ENCODE measurements at places on chromosomes 7 and 10. TPM values are rescaled to one million over a fixed set of nuclear protein-coding genes. Genes with fewer than 3 reads are reported as not detected.

The ZNF789 gene
- total RNA-seq: 18.7 TPM

The SPDYE16 gene
- not detected for total RNA-seq

The IFIT5 gene
- total RNA-seq: 5.6 TPM

The SAMD9 gene
- not detected for total RNA-seq

The CARD11 gene
- 0.87 TPM for total RNA-seq

The UNCX gene
- total RNA-seq: not detected

The PTER gene
- 9.4 TPM for total RNA-seq

The CUZD1 gene
- total RNA-seq: 0.74 TPM

The VAX1 gene
- total RNA-seq: not detected

The DNMBP gene
- 26.7 TPM for total RNA-seq

The RASA4 gene
- total RNA-seq: 6.1 TPM

The ARHGAP12 gene
- total RNA-seq: 68.9 TPM

GRCh38 chr7:43658718-43659548 lies 70.4 kb downstream of the COA1 start:
- no peak for DNase-seq

DNA sequence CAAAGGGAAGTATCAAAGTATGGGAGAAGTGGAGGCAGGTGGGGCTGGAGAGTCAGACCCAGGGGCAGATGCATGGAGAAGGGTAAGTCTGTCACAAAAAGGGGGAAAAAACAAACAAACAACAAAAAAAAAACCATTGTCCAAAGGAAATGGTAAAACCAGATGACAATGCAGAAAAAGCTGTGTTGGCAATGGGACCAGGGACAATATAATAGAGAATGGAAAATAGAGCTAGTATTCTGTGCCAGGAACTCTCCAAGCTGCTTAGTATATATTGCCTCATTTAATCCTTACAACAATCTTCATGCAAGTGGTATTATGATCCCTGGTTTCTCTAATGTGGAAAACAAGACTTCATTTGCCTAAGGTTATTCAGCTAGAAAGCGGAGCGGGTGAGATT lies 13.1 kb upstream of the KDM7A start:
- no peak for DNase-seq

GRCh38 chr7:133309333-133309732 lies 56.5 kb downstream of the EXOC4 start:
- no peak for DNase-seq

DNA sequence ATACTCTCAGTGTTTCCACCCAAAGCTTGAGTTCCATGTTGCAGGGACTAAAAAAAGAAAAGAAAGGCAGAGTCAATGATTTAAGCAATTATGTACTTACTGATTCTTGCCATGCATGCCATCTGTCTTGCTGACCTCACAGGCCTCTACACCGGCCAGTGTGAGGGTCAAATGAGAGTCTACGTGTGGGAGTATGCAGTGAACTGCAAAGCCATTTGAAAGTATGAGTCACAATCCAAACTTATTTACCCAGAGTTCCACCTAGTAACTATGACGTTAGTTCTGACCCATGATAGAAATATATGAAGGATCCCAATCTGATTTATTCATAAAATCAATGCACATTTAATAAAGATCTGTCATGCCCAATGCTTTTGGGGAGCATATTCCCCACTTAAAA lies 26.5 kb downstream of the PDE1C start:
- DNase-seq: no peak

GRCh38 chr10:116312548-116312947 lies 11.7 kb upstream of the CCDC172 start:
- no peak for DNase-seq

DNA sequence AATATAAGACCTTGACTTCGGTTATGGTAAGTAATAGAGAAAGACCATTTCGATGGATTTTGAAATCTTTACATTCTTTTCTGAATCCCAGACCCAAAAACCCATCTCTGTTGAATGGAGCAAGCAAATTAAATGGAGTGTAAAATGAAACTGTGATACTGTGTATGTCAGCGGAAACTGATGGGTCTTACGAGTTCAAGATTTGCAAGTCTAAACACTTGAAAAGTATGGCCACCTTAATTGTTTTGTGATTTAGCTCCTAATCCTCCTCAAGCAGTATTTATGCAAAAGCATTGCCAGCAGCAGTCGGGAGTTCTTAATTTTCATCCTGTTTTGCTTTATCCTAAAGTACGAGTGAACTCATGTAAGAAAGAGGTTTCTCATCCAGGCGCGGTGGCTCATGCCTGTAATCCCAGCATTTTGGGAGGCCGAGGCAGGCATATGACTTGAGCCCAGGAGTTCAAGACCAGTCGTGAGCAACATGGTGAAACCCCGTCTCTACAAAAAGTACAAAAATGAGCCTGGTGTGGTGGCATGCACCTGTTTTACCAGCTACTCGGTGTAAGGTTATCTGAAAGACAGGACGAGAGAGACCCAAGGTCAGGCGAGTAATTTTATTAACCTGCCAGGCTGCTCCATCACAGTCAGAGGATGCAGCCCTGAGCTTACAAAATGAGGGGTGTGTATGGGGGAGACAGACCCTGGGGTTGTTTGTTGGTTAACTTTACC lies 5.8 kb upstream of the DHTKD1 start:
- no peak for DNase-seq

- no peak for DNase-seq
Observed at GRCh38 chr10:126675656-126676438, 5.4 kb upstream of the C10orf90 start.

DNA sequence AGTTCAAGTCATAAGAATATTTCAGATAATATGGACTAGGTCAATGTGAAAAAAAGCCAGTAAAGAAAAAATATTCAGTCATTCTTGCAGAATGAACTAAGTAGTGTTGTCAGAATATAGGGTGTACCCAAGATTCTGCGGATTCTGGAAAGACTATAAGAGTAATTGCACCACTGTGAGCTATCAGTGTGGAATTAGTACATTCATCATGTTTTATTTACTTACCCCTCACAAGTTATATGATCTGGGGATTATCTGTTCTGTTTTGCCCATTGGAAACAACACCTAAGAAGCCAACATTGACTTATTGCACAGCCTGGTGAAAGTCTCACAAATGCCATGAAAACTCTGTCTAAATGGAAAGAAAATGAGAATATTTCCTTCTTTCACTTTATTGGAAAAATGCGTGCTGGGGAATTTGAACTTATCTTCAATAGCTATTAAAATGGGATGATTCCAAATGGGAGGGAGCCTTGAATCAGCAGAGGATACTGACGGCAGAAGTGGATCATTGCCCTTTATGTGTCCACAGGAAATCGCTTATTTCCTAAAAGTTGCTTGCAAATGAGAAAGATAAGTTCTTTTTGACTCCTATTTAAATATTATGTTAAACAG lies 563.3 kb upstream of the POM121L12 start:
- DNase-seq: no peak

DNA sequence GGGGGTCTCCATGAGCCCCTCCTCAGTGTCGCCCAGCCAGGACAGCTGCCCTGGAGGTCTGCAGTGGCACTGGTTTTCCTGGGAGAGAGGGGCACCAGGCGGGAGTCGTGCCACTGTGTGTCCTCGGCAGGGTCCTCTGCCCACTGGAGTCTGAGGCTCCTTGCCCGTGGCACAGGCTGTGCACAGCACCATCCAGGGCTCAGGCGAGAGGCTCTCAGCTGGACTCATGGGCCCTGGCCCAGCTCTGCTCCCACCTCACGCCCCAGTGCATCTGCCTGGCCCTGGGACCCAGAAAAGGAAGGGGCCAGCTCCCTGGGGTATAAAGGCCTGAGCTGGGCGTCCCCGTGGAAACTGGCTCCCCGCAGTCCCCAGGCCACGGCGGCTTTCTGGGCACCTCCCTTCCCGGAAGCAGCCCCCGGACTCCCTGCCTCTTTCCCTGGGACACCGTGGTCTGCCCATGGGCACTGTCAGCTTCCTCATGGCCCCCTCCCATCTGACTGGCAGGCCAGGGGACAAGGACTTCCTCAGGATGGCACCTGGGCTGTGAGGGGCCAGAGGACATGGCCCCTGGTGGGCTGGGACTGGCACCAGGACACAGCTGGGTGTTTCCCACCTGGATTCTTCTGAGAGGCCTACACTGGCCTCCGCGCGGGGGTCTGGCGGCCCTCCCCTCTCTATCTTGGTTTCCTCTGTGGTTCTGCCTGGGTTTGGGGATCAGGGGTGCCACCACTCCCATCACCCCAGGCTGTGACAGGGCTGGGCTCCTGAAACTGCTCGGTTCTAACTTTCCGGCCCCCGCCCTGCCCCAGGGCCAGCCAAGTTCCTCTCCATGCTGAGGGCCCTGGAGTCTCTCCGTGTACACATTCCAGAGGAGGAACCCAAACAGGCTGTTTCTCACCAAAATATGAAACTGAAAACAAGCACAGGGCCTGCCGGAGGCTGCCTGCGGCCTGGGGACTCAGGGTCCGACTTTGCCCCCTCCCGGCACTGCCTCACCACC lies 5.5 kb downstream of the FOXL3 start:
- no peak for DNase-seq

GRCh38 chr10:106957823-106958588 lies 206.5 kb downstream of the SORCS1 start:
- DNase-seq: peak; percentile 12

DNA sequence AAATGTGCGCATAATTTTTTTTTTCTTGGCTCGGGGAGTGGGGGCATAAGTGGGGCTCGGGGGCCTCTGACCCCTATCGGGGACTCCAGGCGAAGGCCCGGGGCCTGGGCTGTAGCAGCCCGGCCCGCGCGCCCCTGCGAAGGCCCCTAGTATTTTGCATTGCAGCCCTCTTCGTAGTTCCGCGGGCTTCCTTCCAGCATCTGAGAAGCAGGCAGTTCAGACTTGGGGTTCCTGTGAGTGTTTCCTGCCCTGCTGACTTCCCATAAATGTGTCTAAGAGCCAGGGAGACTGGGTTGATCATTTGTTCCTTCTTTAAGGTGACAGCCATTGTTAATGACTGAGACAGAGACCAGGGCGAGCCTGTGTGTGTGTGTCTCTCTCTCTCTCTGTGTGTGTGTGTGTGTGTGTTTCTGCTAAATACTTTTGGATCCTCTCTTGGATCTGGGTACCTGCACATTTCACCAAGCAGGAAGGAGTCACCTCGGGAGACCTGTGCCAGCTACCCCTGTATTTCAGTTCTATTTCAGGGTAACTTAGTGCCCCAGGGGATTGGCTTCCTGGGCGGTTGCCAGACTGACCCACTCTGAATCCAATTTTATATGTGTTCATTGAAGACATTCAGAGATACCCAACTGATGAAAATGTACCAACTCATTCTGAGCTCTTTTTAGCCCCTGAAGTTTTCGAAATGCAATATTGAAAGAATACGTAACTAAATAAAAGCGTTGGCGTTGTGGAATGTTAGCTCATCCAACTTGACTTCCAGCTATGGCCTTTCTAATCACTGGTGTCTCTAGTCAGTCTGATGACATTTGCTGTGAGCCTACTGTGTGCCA lies 805 bp downstream of the MSRB2 start:
- DNase-seq: peak; percentile 54

- DNase-seq: no peak
Observed at GRCh38 chr7:151367284-151367683, 25.7 kb downstream of the NUB1 start.

GRCh38 chr10:114489521-114490310 lies 85.4 kb upstream of the AFAP1L2 start:
- DNase-seq: peak; percentile 75

DNA sequence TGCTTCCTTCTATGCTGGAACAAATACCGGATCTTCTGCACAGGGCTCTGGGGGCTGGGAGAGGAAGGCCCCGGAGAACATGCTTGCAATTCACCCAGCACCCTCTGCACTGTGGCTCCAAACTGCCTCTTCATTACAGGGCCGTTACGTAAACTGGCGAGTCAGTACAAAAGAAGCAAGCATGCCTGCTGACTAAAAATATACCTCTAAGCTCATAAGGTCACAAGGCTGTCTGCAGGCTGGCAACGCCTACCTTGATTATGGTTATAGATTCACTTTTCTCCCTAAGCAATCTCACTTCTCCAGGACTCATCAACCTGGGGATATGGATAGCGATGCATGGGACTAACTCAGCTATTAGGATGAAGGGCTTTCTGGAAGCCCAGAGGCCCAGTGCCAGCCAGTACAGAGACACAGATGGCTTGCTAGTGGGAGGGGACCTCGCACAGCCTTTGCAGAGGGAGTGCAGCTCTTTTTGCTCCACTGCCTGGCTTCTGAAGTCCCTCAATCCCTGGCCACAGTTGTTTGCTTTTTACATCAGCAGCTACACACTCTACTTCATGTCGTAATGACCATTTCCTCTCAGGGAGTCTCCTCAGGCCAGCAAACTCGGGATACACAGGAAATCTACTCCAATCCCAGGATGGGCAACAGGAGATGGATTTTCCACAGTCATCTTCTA lies 96.1 kb downstream of the SH3PXD2A start:
- no peak for DNase-seq

DNA sequence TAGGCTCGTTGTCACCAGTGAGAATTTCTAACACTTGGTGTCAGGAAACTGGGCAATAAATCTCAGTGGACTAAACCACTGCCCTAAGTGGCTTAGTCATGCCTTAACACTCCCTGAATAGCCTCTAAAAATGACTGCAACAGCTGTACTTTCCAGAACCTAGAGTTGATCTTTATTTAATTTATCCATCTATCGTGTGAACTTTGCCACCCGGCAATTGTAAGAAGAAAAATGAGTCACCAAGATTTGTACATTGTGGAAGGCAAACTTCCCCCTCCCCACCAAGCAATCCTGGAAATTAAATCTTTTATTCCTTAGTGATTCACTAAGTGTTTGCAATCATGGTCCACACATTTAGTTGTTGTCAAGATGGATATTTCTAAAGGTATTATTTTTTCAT lies 47.1 kb downstream of the NXPH1 start:
- DNase-seq: no peak

DNA sequence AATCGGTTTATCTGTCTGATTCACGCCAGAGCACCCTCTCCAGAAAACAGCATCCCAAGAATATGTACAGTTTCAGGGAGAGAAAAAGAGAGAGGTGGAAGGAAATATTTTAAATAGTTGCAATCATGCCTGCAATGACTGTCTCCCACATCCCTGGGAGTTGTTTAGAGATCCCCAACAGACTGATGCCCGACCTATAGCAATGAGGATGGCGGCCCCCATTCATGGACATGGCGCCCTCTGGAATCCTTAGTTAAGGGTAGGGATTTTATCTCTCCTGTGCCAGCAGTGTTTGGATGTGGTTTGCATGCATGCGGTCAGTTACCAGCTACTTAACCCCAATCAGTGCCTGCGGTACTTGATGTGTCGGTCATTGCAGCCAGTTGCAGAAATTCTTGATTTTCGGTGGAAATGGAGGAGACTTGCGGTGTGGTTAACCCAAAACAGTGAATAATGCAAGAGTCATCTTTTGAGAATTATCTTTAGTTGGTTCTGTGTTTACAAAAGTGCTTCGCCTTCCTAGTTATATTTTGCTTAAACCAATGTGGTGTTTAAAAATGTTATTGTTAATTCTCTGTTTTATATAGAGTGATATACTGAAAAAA lies 186.0 kb upstream of the TCF7L2 start:
- DNase-seq: no peak

DNA sequence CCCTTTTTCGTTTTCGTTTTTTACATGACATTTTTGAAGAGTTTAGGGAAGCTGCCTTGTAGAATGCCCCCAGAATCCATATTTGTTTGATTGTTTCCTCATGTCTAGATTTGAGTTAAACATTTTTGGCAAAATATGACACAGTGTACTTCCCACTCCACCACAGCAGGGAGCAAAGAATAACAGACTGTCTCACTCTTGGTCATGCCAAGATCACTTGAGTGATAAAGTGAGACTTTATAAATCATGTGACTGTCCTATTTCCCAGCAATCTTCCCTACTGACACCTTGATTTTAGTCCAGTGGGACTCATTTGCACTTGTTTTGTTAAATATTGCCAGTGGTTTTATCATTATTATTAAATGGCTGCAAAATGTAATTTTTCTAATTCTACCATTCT lies 44.4 kb upstream of the USP6NL start:
- DNase-seq: no peak

- no peak for DNase-seq
Observed at GRCh38 chr7:117090791-117091190, 137.5 kb downstream of the ST7 start.

All from neural progenitor cell (in vitro differentiated cells).